ENCODE measurements at places on chromosomes 6 and 20. TPM values are rescaled to one million over a fixed set of nuclear protein-coding genes. Genes with fewer than 3 reads are reported as not detected.

DNA sequence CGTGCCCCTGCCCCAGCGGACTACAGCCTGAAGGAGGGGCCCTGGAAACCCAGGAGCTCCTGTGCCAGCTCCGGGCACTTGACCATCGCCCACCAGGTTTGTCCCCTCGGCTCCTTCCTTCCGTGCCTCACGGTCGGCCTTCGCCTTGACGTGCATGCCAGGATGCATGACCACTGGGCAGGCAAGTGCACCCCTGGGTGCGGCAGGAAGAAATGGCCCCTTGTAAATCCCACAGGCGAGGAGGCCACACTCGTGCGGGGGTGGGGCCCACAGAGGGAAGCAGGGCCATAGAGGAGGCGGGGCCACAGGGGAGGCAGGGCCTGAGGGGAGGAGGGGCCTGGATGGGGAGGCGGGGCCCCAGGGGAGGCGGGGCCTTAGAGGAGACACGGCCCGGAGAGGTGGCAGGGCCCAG, 81.7 kb downstream of the YTHDF1 start:
- DNase-seq, result no peak

GRCh38 chr6:33984466-33985312, 161.2 kb downstream of the GRM4 start:
- DNase-seq, result no peak

GRCh38 chr20:57034001-57034400, 232.4 kb downstream of the BMP7 start:
- DNase-seq, result no peak

DNA sequence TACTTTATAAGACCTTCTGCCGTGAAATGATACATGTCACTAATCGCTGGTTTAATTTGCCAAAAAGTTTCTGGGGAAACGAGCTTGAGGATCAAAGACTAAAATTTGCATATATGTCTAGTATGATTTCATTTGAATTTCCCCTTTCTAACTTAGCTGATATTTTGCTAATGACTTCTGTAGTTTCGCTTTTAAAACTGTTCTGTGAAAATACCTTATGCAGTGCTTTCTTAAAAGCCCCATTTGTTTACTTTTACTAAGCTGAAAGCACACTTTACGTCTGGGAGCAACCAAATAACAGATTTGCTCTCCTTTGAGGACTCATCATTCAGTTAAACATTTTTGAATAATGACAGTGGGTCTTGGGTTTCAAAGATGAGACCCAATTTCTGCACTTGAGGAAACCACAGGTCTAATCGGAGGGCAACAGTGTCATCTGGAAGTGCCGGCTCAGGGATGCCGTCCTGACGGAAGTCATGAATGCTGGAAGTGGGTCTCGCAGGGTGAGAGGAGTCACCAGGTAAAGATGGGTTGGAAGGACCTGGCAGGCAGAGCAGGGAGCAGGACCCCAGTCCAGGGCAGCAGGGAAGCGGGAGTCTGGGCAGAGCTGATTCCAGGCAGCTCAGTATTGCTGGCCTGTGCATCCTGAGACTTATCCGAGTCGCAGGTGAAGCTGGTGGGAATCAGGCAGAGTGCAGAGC, 33.2 kb downstream of the PLEKHG1 start:
- no peak for DNase-seq

GRCh38 chr6:7671076-7671475, 54.8 kb upstream of the BMP6 start:
- peak; percentile 30 for DNase-seq

DNA sequence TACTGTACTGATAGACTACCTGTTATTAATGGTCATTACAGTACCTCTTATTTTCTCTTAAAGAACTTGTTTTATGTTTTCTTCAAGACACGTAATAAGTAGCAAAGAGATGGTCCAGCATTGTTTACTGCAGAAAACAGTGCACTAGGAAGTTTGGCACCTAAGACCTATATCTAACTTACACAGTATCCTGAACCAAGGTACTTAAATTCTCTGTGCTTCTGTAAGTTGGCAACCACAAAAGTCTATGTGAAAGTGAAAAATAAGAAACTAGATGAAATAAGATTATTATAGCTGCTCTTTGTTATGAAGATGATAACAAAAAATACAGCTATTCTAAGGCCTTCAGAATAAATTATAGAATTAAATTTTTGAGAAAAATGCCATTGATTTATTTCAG, 411.7 kb upstream of the SOX4 start:
- no peak for DNase-seq

GRCh38 chr20:2518096-2518495, 9.4 kb upstream of the ZNF343 start:
- no peak for DNase-seq

ZNFX1 gene
- total RNA-seq, result 13.5 TPM

DNA sequence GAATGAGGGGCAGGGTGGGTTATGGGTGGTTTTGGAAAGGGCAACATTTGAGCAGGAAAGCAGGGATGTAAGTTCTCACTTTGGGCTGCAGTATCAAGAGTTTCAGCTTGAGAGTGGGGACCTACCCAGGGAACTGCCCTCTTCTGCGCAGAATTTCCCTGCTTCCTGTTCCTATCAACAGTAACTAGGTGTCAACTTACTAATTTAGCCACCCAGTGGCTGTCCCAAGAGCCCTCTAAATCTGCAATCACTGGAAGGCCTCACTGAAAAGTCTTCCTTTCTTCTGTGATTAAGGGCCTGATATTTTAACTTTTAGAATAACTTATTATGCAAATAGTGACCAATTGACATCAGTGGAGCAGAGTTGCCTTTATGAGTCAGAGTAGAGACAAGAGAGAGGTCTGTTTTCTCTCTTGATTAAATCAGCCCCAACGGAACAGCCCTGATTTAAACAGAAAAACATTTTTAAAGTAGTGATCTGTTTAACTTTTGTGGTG, 118.2 kb upstream of the RIPOR2 start:
- peak; percentile 9 for DNase-seq

COL19A1 gene
- total RNA-seq, result 0.06 TPM

DNA sequence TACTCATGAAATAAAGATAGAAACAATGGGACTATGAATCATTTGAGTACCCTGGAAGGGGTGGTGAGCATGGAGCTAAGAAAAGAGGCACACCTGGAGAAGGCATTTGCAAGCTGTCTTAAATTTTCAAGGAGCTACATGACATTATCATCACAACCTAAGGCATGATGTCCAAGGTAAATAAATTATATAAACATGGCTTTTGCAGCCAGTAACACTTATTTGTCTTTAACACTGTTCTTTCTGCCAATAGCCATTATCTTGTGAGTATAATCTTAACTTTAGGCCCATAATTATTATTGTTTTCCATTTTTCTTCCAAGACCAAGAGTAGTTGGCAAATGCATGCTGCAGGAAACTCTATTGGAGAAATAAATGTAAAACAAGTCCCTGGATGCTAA, 63.7 kb downstream of the ALDH5A1 start:
- no peak for DNase-seq

HELZ2 gene
- total RNA-seq, result 19.2 TPM

- no peak for DNase-seq
These were observed 691 bp downstream of the SYNDIG1 start for GRCh38 chr20:24469894-24470745.

- no peak for DNase-seq
These were observed 170.6 kb downstream of the FOXC1 start for GRCh38 chr6:1780251-1780867.

DNA sequence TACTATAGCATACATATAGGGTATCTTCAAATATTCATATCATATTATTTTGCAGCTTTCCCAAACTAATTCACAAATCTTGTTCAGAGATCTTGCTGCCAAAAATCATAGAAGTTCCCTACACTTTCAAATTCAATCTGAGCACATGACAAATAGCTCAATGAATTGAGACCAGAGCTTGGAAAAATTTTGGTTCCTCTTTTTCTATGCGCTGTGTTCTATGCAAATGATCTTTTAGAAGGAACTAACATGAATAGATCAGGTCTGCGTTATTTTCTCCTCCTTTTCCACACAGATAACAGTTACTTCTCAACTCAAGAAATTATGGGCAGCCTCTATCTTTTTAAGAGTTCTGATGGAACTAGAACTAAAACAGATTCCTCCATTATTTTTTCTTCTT, 316.3 kb downstream of the ARHGAP18 start:
- DNase-seq, result no peak

- DNase-seq, result no peak
These were observed 795.6 kb downstream of the TENT5A start for GRCh38 chr6:80956898-80957297.

- DNase-seq, result no peak
These were observed 22.3 kb downstream of the PAQR8 start for GRCh38 chr6:52384145-52384766.

DNA sequence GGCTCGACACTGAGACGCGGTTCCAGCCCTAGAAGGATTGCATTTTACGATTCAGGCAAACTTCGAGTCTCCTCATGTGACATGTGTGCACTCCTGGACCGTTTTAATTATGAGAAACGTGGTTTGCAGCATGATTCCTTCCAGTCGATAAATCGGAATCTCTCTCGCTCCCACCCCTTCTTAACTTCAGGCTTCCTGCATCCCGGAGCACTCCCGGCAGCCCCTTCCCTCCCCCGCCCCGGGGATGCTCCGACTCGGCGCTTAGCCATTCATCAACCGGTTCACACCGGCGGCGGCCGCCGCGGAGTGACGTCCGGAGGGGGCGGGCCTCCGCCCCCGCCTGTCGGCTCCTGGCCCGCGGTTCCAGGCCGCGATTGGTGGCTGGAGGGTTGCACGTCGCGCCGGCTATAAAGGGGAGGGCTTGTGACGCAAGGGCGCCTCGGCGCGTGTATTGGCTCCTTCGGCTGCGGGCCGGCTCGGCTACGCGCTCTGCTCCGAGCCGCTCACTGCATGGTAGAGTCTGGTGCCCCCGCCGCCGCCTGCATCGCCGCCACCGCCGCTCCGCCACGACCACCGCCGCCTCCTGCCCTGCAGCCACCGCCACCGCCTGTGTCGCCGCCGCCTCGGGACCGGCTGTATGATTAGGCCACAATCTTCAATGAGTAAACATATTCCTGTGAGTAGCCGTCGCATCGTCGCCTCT, at the start of the genes LOC128125822 and PTP4A1:
Gene LOC128125822, plus strand, starts transcription at position 437 of the 703 bp plus-strand sequence.
Gene PTP4A1, plus strand, starts transcription at position 437 of the 703 bp plus-strand sequence. CDS start 4,401 bp downstream, outside the sequence.
- peak; percentile 99 for DNase-seq

- DNase-seq, result peak; percentile 97
These were observed at the start of gene DSTN for GRCh38 chr20:17569616-17570346. TSS of gene DSTN (plus strand) at chr20:17570075. CDS start at chr20:17570209, 134 bp downstream.

EFCAB8 gene
- not detected for total RNA-seq

CDSN gene
- not detected for total RNA-seq
